AG08396 (cell line): ENCODE measurements at places on chromosomes 1 and 21.

GRCh38 chr1:227734546-227734855, 601 bp downstream of the JMJD4 start:
- DNase-seq, result no peak

DNA sequence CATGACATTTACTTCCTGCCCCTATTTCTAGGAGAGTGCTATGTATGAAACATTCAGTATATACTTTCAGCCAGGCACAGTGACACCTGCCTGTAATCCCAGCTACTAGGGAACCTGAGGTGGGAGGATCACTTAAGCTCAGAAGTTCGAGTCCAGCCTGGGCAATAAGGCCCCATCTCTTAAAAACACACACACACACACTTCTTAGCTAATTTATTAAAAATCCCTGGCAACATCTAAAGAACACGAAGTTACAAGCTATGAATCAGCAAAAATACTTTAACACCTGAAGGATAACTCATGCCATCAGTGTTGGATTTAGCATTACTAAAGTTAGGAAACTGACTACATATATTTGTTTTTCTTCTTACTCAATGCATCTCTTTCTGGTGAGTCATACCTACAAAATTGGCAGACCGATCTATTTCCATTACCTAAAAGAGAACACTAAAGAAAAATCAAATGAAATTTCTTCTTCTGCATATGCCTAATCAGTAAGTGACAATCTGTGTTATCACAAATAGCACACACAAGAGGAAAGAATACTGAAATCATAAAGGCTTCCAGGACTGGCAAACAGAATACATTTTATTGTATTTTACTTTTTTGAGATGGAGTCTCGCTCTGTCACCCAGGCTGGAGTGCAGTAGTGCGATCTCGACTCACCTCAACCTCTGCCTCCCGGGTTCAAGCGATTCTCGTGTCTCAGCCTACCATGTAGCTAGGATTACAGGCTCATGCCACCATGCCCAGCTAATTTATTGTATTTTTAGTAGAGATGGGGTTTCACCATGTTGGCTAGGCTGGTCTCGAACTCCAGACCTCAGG, 41.4 kb downstream of the RNF115 start:
- DNase-seq, result peak; percentile 60

DNA sequence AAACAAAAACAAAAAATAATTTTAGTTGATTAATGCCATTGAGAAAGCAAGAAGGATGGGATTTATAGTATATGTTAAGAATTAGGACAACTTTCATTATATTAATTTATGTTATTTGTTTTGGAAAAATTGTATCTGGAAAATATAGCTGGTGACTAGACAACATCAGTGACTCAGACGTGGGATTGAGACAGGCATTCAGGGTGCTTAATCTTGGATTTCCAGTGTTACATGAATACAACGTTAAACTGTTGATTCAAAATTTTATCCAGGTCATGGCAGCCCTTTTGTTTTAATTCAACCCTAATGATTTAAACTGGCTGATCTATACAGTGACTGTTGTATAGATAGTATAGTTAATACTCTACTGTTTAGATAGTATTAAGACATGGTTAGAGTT, 827.1 kb upstream of the B3GALT2 start:
- DNase-seq, result no peak

GRCh38 chr21:25002676-25003075, 604.6 kb downstream of the MRPL39 start:
- DNase-seq, result no peak

- peak; percentile 38 for DNase-seq
Measured at GRCh38 chr1:157490467-157491165, 61.7 kb downstream of the FCRL5 start.

- peak; percentile 46 for DNase-seq
Measured at GRCh38 chr1:114154146-114154962, 685 bp upstream of the SYT6 start.

GRCh38 chr1:171590022-171590421, 32.0 kb upstream of the MYOCOS start:
- DNase-seq, result peak; percentile 21

GRCh38 chr1:186845576-186846210, 16.9 kb downstream of the PLA2G4A start:
- no peak for DNase-seq

GRCh38 chr1:12573015-12573825, 44.8 kb downstream of the DHRS3 start:
- no peak for DNase-seq

- DNase-seq, result no peak
Measured at GRCh38 chr1:94919241-94920030, 7.5 kb downstream of the CNN3 start.

GRCh38 chr1:164783778-164784555, 225.0 kb downstream of the PBX1 start:
- no peak for DNase-seq

GRCh38 chr1:30378003-30378596, 345.3 kb downstream of the MATN1 start:
- no peak for DNase-seq

DNA sequence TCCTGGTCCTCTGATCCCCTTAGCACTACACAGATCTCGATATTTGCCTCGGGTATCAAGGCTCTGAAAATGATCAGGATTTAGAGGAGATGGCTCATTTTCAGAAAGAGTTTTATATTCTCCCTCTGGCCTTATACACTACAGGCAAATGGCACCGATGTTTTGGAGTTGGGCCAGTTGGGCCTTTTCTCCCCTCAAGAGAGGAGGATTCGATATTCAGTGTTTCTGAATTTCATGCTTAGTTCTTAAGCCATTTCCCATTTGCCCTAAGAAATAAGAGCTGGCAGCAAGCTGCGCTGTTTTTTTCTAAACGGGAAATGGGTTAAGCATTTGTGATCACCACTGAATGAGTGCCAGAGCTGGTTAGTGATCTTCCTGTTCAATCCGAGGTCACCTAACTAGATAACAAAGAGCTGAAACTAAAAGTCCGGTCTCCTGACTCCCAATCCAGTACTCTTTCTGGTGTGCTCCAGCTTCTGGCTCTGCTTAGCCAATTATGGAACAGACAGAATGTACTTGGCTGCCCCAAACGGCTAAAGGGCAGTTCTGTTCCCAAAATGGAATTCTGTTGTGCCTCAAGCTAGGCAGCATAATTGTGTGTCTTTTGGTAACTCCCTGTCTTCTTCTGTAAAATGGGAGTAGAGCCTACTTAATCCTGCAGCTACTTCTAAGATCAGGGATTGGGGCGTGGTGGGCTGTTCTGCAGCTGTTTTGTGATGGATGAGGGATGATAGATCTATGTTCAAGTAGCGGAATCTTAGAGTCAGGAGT, 1.2 kb upstream of the CPT2 start:
- no peak for DNase-seq

GRCh38 chr1:193070942-193071341, 11.5 kb downstream of the RO60 start:
- DNase-seq, result no peak

GRCh38 chr1:191895049-191895448, 263.2 kb upstream of the RGS18 start:
- DNase-seq, result no peak

DNA sequence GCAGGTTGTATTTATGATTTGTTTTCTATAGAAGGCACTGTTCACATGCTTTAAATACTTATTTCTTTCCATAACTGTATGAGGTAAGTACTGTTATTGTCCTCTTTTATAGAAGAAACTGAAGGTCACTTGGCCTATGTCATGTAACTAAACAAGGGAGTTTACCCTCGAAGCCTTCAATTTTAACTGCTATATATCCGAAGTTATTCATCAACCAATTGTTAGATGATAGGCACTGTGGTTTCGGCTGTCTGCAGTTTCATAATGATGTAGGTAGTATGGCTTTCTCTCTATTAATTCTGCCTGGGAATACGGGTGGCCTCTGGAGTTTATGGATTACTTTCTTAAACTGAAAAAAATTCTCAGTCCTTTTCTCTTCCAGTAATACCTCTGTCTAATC, 413.3 kb upstream of the ADGRL2 start:
- DNase-seq, result no peak

GRCh38 chr1:226722901-226723656, 16.0 kb downstream of the ITPKB start:
- no peak for DNase-seq

DNA sequence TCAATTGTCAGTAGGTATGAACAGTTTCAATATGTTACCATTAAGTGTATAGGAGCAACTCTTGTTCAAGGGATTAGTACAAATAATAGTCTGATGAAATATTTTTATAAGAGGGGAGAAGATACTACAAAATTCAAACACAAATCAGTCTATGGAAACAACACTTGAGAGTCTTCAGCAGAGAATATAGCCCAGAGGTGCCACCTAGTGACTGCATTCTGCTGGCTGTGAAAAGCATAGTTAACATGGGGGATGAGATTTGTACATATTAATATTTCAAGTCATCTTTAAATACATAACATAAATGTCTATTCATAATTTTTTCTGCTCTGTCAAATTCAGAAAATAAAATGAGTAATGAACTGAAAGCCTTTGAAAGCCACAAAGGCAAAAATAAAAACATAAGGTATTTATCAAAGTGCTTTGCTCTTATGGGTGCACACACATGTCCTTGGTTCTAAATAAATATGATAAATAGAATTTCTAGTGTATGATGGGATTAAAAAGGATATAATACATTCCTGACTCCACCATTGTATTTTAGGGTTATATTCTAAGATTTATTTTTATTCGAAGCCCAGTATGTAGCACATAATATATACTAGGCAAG, 440.9 kb upstream of the ZRANB2 start:
- DNase-seq, result peak; percentile 18

GRCh38 chr21:35953597-35953996, 106.7 kb downstream of the SETD4 start:
- no peak for DNase-seq

DNA sequence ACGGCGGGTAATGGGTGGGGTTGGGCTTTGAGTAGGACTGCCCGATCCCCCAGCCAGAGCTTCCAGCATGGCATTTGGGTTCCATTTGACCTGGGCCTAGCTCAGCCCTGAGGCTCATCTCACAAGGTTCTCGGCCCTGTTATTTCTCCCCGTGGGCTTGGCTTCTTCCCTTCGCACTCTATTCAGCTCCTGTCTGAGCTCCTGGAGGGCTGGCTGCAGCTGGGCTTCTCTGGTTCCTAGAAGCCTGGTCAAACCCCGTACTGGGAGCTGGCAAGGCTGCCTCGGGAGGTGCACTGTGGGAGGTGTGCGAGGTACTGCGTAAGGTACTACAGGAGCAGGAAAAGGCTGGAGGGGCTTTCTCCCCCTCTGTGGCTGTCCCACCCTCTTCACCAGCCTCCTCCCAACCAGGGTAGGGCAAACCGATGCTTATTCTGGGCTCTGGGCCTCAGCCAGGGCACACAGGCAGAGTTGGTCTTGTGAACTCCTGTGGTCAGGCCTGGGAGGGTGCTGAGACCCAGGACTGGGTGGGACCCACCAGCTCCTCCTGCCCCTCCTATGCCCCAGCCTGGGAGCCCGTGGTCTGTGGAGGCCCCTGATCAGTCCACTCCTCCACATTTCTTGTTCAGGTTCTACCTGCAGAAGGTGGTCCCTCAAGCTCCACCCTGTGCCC, 814 bp downstream of the A3GALT2 start:
- DNase-seq, result no peak

- DNase-seq, result no peak
Measured at GRCh38 chr1:160711602-160712311, at the start of gene CD48. Gene CD48, minus strand, starts transcription at chr1:160711822. Its CDS starts 59 bp downstream, at chr1:160711763.

DNA sequence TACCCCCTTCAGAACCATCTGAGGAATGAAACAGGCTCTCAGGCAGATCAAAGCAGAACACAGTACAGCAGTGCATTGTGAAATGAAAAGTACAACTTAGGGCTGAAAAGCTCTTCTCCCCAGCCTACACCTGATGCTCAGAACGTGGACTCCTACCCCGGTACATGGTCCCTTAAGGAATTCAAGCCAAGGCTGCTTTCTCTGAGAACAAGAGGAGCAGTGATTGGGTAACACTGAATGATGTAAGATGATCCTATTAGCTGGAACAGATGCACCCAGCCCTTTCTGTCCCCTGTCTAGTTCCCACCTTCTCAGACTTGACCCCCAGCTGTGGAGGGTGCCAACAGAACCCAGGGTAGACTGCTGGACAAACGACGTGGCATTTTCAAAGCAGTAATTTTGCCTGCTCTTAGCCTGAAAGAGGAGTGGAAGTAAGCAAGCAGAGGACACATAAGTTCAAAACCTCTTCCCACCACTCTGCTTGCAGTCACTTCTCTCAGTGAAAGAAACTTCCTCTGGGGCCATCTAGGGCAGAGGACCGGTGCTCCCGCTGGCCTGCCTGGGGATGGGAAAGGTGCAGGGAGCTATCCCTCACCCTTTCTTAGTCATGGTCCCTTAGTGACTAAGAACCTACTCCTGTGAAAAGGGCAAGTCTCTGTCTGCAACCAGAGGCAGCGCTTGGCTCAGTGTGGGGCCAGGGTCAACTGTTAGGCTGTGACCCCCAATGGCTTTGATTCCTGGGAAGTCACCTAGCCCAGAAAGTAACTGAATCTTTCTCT, 72.7 kb downstream of the TRABD2B start:
- DNase-seq, result no peak

- DNase-seq, result peak; percentile 45
Measured at GRCh38 chr1:150621497-150622302, 7.7 kb downstream of the ENSA start.

DNA sequence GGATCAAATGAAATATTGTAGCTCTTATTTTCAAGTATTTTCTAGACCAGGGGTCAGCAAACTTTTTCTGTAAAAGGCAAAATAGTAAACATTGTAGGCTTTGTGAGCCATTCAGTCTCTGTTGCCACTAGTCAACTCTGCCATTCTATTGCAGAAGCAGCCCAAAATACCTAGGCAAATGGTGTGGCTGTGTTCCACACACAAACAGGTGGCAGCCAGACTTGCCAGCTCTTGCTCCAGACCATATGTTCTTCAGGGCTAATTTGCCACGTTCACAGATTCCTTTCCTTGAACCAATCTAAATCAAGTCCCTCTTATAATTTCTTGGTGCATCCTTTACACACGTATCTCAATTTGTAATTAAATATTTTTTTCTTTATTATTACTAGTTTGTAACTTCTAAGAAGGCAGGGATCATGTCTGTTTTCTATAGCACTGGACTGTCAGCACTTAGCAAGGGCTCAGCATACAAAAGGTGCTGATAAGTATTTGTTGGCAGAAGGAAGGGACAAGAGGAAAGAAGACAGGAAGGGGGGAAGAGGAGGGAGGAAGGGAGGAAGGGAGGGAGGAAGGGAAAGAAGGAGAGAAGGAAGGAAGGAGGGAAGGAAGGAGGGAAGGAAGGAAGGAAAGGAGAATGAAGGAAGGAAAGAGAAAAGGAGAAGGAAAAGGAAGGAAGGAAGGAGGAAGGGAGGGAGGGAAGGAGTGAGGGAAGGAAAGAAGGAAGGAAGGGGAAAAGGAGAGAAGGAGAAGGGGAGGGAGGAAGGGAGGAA, 106.5 kb upstream of the EDEM3 start:
- no peak for DNase-seq

DNA sequence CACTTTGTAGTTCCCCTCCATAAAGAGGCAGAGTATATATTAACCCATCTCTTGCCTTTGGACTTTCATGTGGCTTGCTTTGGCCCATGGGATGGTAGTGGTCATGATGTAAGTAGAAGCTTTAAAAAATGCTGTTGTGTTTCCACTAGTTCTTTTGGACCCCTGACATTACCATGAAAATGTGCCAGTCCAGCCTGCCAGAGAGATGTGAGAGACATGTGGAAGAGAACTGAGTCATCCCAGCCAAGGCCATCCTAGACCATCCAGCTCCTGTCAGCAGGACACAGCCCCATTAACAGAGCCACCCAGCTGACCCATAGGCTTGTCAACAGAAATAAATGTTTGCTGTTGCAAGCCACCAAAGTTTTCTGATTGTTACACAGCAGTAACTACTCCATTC, 3.9 kb upstream of the CD101 start:
- no peak for DNase-seq
